Large intestine (tissue), 12 donors: ENCODE measurements at places on chromosomes 1 and 21. TPM values are rescaled to one million over a fixed set of nuclear protein-coding genes. Genes with fewer than 3 reads are reported as not detected.

- H3K27ac ChIP-seq, result no peak overlapping the region
- H3K27me3 ChIP-seq, result peaks cover 97% of the 10 kb centered on the region
- H3K36me3 ChIP-seq, result no peaks in the 10 kb centered on the region
- peaks cover 4% of the 10 kb centered on the region for H3K4me1 ChIP-seq
Measured at GRCh38 chr1:220892086-220892376, 12.8 kb downstream of the HLX start.

GRCh38 chr1:21673277-21673780 lies 4.2 kb upstream of the RAP1GAP start:
- H3K27me3 ChIP-seq, result peaks cover 23% of the 10 kb centered on the region
- H3K4me3 ChIP-seq, result no peak overlapping the region
- peaks cover 8% of the 10 kb centered on the region for H3K36me3 ChIP-seq
- no peak overlapping the region for H3K27ac ChIP-seq
- no peak for DNase-seq

GRCh38 chr1:12146343-12147112 lies 20.3 kb upstream of the TNFRSF1B start:
- no peak overlapping the region for H3K4me3 ChIP-seq
- H3K27me3 ChIP-seq, result no peaks in the 10 kb centered on the region
- DNase-seq, result no peak

- H3K27ac ChIP-seq, result no peak overlapping the region
- H3K4me1 ChIP-seq, result no peaks in the 10 kb centered on the region
- no peak for DNase-seq
- no peak overlapping the region for H3K4me3 ChIP-seq
Measured at GRCh38 chr21:29235714-29236197, 63.0 kb upstream of the BACH1 start.

C4BPA gene
- 0.04 TPM for polyA plus RNA-seq

OBSCN gene
- 58.9 TPM for polyA plus RNA-seq
